ENCODE measurements at places on chromosomes 16 and 17.

DNA sequence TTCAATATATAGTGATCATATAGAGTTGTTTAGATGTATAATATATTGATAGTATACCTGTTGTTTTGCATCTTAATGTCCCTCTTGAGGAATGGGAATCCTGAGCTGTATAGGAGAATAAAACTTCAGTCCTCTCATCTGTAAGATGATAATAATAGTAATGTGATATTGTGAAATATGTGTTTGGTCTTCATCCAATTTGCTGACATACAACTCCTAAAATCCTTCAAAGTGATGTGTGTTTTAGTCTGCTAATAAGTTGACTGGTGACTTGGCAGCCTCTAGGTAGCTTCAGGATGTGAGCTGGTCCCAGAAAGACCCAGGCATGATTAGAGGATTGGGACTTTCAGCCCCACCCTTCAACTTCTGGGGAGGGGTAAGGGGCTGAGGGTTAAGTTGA, 22.8 kb upstream of the NFAT5 start:
- H3K4me3 ChIP-seq, result no peak overlapping the region
- no peak for DNase-seq
- H3K27me3 ChIP-seq, result no peaks in the 10 kb centered on the region
- no peak overlapping the region for H3K27ac ChIP-seq
- H3K36me3 ChIP-seq, result no peaks in the 10 kb centered on the region
- H3K4me1 ChIP-seq, result no peaks in the 10 kb centered on the region

GRCh38 chr16:8818504-8819270, 21.0 kb downstream of the PMM2 start:
- H3K36me3 ChIP-seq, result peaks cover 54% of the 10 kb centered on the region
- no peak overlapping the region for H3K4me3 ChIP-seq
- H3K27ac ChIP-seq, result no peak overlapping the region
- no peak for DNase-seq
- peaks cover 5% of the 10 kb centered on the region for H3K4me1 ChIP-seq
- H3K27me3 ChIP-seq, result no peaks in the 10 kb centered on the region

DNA sequence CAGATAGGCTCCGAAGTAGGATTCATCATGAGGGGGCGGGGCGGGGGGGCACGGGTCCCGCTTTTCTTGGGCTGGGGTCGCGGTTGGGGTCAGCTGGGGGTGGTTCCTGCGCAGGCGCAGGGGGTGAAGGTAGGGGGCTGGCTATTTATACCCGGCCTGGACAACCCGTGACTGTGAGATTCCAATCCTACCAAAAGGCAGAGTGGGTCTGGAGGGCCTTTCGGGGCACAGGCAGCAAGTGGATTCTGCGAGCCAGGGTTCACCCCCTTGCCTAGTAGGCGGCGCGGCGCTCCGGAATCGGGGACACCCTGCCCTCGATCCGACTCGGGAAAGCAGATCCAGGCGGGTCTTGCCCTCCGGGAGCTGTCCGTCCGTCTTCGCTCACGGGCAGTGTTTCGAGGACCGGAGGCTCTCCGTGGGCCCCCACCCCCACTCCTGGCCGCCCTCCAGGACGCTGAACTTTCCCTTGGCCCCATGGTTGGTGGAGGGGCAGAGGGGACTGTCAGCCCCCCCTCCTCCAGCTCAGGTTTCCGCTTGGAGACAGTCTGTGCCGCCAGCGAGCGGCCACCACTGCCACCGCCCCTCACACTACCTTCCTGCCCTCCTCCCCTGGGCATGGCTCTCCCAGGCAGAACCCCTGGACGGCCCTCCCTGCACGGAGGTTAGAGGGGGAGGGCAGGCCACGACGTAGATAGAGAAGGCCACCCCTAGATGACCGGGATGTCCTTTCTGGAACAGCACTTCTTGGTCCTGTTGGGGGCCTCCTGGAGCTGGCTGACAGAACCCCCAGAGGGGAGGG, 634 bp downstream of the SLC2A4 start:
- H3K4me1 ChIP-seq, result no peaks in the 10 kb centered on the region
- H3K27me3 ChIP-seq, result peaks cover 13% of the 10 kb centered on the region
- H3K27ac ChIP-seq, result no peak overlapping the region
- H3K4me3 ChIP-seq, result peak overlapping the region; percentile 83
- H3K36me3 ChIP-seq, result peaks cover 6% of the 10 kb centered on the region

- no peaks in the 10 kb centered on the region for H3K27me3 ChIP-seq
- H3K27ac ChIP-seq, result no peak overlapping the region
- no peaks in the 10 kb centered on the region for H3K36me3 ChIP-seq
- DNase-seq, result no peak
- H3K4me1 ChIP-seq, result no peaks in the 10 kb centered on the region
These were observed 200.0 kb upstream of the CDH5 start for GRCh38 chr16:66166490-66166889.

DNA sequence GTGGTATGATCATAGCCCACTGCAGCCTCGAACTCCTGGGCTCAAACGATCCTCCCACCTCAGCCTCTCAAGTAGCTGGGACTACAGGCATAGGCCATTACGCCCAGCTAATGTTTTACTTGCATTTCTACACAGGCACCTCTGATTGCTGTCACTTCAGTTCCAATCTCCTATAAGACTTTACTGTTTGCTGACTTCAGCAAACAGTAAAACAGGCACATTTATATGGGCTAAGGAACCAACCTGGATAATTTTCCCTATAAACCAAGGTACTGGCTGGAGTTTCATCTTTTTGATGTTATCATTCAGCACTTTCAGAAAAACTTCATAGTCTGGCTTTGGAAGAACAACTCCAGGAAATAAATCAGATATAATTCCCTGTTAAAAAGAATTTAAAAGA, 114.2 kb downstream of the DNAH3 start:
- H3K4me1 ChIP-seq, result no peaks in the 10 kb centered on the region
- no peak overlapping the region for H3K4me3 ChIP-seq
- H3K27ac ChIP-seq, result no peak overlapping the region
- H3K36me3 ChIP-seq, result no peaks in the 10 kb centered on the region
- no peak for DNase-seq
- H3K27me3 ChIP-seq, result no peaks in the 10 kb centered on the region

DNA sequence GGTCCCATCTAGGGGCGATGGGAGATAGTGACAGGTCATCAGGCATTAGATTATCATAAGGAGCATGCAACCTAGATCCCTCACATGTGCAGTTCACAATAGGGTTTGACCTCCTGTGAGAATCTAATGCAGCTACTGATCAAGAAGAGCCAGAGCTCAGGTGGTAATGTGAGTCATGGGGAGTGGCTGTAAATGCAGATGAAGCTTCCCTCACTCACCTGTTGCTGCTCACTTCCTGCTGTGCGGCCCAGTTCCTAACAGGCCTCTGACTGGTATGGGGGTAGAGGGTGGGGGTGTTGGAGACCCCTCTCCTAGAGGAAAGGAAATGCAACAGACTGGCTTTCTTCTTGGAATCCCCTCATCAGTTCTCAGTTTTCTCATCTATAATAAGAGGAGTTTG, 131.4 kb downstream of the CA10 start:
- no peak for DNase-seq
- H3K27me3 ChIP-seq, result no peaks in the 10 kb centered on the region
- H3K4me1 ChIP-seq, result no peaks in the 10 kb centered on the region
- no peak overlapping the region for H3K4me3 ChIP-seq

GRCh38 chr16:87054856-87055255, 262.3 kb downstream of the C16orf95 start:
- H3K4me3 ChIP-seq, result no peak overlapping the region
- no peaks in the 10 kb centered on the region for H3K36me3 ChIP-seq
- no peaks in the 10 kb centered on the region for H3K4me1 ChIP-seq
- no peak overlapping the region for H3K27ac ChIP-seq
- no peaks in the 10 kb centered on the region for H3K27me3 ChIP-seq
- no peak for DNase-seq

DNA sequence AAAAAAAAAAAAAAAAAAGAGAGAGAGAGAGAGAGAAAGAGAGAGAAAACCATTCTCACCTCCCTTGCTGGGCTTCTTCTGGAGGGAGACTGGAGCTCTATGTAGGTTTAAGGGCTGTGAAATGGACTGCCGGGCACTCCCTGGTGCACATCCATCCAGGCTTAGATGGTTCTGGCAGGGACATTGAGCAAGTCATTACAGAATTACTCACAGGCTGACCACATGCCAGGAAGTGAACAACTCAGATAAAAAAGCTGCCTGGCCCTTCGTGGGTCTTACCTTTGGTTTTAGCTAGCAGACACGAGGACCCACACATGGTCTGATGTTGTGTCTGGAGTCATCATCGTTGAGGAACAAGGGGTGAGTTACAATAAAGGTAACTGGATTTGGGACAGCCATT, 847.4 kb upstream of the EEF2KMT start:
- no peaks in the 10 kb centered on the region for H3K27me3 ChIP-seq
- DNase-seq, result no peak
- H3K4me1 ChIP-seq, result no peaks in the 10 kb centered on the region
- H3K27ac ChIP-seq, result no peak overlapping the region
- no peak overlapping the region for H3K4me3 ChIP-seq

DNA sequence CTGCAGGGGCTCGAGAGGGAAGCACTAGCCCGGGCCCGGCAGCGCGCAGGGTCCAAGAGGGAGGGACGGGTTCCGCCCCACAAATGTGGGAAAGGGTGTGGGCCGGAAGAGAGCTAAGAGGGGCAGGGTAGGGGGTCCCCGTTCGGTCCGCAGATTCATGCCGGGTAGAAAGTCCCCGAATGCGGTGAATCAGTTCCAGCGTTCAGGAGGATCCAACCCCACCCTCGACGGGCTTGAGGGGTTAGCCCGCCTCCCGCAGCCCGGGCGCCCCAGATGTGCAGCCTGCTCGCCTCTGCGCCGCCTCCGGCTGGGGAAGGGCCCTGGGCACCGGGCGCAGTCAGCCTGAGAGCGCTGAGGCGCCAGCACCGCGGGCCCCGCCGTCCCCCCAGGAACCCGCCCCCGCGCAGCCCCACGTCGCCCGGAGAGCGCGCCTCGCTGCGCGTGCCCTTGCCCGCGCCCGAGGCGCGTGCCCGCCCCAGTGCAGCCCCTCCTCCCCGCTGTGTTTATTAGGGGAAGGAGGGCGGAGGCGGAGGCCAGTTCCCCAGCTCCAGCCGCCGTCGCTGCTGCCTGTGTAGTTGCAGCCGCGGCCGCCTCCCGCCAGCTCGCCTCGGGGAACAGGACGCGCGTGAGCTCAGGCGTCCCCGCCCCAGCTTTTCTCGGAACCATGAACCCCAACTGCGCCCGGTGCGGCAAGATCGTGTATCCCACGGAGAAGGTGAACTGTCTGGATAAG, at the start of gene LASP1:
Gene LASP1 (plus strand): TSS at position 533 of the 733 bp plus-strand sequence. CDS start 132 bp downstream, at position 665.
- DNase-seq, result peak; percentile 44
- H3K4me1 ChIP-seq, result peaks cover 21% of the 10 kb centered on the region
- H3K4me3 ChIP-seq, result peak within 1 kb of the TSS; percentile 97

GRCh38 chr16:83520596-83520995, 287.2 kb upstream of the HSBP1 start:
- H3K4me1 ChIP-seq, result no peaks in the 10 kb centered on the region
- no peak overlapping the region for H3K27ac ChIP-seq
- no peaks in the 10 kb centered on the region for H3K36me3 ChIP-seq
- no peaks in the 10 kb centered on the region for H3K27me3 ChIP-seq
- no peak for DNase-seq
- H3K4me3 ChIP-seq, result no peak overlapping the region

DNA sequence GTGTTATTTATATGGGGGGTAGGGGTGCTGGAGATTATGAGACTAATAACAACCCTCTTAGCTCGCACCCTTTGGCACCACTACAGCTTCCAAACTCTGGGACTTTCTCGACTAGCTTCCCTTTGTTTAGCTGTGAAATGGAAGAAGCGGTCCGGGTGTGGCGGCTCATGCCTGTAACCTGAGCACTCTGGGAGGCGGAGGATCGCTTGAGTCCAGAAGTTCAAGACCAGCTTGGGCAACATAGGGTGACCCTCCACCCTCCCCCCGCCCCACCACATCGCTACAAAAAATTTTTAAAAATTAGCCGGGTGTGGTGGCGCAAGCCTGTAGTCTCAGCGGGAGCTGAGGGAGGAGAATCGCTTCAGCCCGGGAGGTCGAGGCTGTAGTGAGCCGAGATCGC, 814 bp upstream of the CDH3 start:
- H3K27ac ChIP-seq, result no peak overlapping the region
- H3K27me3 ChIP-seq, result peaks cover 11% of the 10 kb centered on the region
- H3K36me3 ChIP-seq, result peaks cover 9% of the 10 kb centered on the region
- DNase-seq, result peak; percentile 57

- H3K27ac ChIP-seq, result no peak overlapping the region
- H3K27me3 ChIP-seq, result peaks cover 25% of the 10 kb centered on the region
- no peaks in the 10 kb centered on the region for H3K36me3 ChIP-seq
- no peaks in the 10 kb centered on the region for H3K4me1 ChIP-seq
These were observed 26.5 kb upstream of the ITGAX start for GRCh38 chr16:31328322-31329052.

- no peak overlapping the region for H3K4me3 ChIP-seq
- H3K4me1 ChIP-seq, result no peaks in the 10 kb centered on the region
- no peaks in the 10 kb centered on the region for H3K27me3 ChIP-seq
- no peaks in the 10 kb centered on the region for H3K36me3 ChIP-seq
- no peak for DNase-seq
These were observed 6.5 kb upstream of the TAOK1 start for GRCh38 chr17:29383686-29384085.

DNA sequence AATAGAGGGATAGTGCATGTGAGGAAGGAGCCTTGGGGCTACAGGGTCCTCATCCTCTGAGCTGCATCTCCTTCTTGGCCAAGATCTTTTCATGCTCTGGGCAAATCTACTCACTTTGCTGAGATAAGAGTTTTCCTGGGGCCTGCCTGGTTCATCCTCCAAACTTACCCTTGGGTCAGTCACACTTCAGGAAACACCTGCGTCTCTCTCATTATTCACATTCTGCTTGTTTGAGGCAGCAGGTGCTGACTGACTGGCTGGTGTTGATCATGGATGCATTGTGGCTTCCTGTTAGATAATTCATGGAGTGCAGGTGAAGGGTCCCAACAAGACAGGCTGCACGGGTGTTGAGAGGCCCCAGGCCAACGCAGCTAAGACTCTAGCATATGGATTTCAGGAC, 162.6 kb downstream of the SALL1 start:
- DNase-seq, result no peak
- H3K4me1 ChIP-seq, result no peaks in the 10 kb centered on the region
- H3K4me3 ChIP-seq, result no peak overlapping the region
- H3K36me3 ChIP-seq, result no peaks in the 10 kb centered on the region
- no peak overlapping the region for H3K27ac ChIP-seq

DNA sequence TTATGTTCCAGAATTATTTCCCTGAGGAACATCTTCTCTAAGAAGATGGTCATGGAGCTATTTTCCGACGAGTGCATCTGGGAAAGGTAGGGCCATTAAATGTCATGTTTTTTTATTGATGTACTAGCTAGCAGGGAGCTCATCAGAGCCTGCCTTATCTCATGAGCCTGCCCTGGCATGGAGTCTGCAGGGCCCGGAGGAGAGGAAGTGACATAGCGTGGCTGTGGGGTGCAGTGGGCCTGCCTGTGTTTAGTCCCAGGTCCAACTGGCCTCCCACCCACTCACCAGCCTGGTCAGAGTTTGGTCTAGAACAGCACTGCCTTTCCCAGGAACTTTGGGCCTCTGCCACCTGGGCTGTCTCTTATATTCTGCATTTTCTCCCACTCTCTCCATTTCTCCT, 389.8 kb downstream of the SNX29 start:
- no peak for DNase-seq
- no peak overlapping the region for H3K4me3 ChIP-seq
- H3K27me3 ChIP-seq, result no peaks in the 10 kb centered on the region
- no peak overlapping the region for H3K27ac ChIP-seq
- no peaks in the 10 kb centered on the region for H3K36me3 ChIP-seq

Measured in H1 (cell line).